ENCODE measurements at places on chromosomes 11 and 22.

DNA sequence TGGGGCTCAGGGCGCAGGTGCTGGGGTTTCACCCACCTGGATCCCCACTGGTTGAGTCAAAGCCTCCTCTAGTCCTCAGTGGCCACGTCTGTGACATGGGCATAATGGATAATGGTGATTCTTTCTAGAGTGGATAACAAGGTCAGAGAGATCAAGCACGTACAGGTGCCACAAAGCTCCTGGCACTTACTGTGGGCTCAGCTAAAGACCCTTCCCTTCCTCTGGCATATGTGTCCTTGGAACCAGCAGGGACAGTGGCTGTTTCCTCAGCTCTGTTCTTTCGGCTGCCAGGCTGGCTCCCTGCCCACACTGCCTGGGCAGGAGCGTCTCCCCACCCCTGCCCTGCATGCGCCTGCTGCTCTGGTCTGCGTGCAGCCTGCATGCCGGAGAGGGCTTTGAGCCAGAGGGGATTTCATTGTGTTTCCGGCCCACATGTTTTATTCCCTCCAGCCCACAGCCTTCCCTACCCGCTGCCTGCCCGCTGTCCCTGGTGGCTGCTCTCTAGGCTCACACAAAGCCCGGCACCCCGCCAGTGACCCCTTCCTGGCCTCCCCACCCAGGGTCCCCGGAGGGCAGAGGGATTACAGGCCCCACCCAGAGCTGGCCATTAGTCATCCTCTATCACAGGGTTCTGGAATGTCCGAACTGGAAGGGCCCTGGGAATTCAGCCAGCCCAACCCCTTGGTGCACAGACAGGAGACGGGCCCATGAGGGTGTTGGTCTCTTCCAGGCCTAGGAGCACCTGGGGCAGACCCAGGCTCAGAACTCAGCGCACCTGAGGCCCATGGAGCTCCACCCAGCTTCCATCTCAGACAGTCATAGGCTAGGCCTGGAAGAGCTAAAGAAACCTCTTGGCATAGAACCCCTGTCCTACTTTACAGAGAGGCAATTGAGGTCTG is 55.3 kb upstream of the GCAT start:
- DNase-seq: no peak

GRCh38 chr22:27583856-27584255 is 217.7 kb downstream of the MN1 start:
- no peak for DNase-seq

- DNase-seq: no peak
Observed at GRCh38 chr11:3111466-3111865, 53.6 kb downstream of the OSBPL5 start.

DNA sequence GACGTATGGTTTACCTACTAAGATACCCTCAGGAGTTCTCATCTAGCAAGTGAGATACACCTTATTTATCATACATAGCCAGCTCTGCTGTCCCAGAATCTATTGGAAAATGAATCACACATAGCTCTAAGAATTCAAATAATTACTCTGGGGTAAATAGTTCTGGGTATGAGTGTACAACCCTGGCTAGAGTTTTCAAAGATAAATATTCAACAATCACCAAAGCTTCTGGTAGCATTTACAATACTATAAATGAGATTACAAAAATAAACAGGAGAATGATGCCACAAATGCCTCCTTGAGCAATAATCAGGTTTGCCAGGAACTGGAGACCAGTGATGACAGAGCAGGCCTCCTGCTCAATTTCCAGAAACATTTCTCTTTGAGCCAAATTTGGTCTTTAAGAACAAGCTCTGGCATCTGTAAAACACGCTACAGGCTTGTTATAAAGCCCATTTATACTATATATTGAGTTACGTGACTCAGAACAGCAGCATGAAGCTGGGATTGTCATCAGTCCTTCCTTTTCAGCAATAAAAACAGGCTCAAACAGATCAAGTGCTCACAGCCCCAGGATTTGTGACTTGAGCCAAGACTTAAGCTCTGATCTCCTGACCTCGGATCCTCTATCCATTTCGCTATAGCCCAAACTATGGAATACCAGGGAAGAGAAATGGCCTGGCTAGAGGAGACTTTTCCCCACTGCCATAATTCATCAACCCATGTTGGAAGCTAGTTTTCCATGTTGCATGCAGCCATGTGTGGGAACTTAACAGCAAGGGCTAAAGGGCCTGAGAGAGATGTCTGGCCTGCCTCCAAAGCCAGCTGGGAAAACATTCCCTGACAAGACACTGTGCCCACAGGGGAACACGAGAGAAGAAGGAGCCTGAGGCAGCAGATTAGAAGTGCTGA is 19.7 kb downstream of the RAB30 start:
- no peak for DNase-seq

- no peak for DNase-seq
Observed at GRCh38 chr11:126917531-126918204, 82.9 kb downstream of the KIRREL3 start.
